ENCODE measurements at places on chromosomes 1 and 21.

GRCh38 chr1:197776351-197777105 is 1.2 kb upstream of the DENND1B start:
- peaks cover 22% of the 10 kb centered on the region for H3K36me3 ChIP-seq
- H3K27me3 ChIP-seq: no peaks in the 10 kb centered on the region
- peak overlapping the region; percentile 98 for H3K27ac ChIP-seq
- H3K4me3 ChIP-seq: peak overlapping the region; percentile 89
- DNase-seq: peak; percentile 5

GRCh38 chr1:31715087-31715872 is 11.5 kb upstream of the COL16A1 start:
- H3K4me1 ChIP-seq: peaks cover 14% of the 10 kb centered on the region
- H3K27me3 ChIP-seq: peaks cover 79% of the 10 kb centered on the region
- no peaks in the 10 kb centered on the region for H3K36me3 ChIP-seq
- no peak for DNase-seq
- no peak overlapping the region for H3K27ac ChIP-seq

DNA sequence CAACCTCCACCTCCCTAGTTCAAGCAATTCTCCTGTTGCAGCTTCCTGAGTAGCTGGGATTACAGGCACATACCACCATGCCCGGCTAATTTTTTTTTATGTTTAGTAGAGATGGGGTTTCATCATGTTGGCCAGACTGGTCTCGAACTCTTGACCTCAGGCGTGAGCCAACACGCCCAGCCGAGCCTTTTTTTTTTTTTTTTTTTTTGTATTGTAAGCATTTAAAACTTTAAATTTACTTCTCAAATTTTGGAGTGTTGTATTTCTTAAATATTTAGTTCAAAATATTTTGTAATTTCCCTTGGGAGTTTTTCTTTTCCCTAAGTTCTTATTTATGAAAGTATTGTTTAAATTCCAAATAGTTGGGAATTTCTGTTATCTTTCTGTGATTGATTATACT is 9.2 kb upstream of the SCAF4 start:
- no peak overlapping the region for H3K4me3 ChIP-seq
- no peaks in the 10 kb centered on the region for H3K27me3 ChIP-seq
- no peak for DNase-seq
- no peak overlapping the region for H3K27ac ChIP-seq

DNA sequence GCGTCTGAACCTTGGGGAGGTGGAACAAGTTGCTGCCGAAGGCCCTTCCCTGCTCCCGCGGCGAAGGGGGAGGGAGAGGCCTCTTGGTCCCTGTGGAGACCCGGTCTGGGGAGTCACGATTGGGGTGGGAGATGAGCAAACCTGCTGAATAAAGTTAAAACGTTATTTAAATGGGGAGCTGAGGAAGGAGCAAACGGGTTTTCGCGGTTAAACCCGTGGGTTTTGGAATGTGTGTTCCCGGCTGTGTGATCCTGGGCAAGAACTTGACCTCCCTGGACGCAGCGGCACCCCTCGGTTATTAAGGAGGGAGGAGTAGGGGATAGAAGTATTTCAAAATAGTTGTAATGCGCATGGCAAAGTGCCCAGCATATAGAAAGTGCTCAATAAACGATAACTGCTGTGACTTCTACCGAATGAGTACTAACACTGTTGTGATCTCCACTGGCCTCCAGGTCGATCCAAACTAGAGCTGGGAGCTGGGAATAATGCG is 3.4 kb downstream of the FAM110D start:
- peaks cover 4% of the 10 kb centered on the region for H3K36me3 ChIP-seq
- no peak overlapping the region for H3K27ac ChIP-seq

DNA sequence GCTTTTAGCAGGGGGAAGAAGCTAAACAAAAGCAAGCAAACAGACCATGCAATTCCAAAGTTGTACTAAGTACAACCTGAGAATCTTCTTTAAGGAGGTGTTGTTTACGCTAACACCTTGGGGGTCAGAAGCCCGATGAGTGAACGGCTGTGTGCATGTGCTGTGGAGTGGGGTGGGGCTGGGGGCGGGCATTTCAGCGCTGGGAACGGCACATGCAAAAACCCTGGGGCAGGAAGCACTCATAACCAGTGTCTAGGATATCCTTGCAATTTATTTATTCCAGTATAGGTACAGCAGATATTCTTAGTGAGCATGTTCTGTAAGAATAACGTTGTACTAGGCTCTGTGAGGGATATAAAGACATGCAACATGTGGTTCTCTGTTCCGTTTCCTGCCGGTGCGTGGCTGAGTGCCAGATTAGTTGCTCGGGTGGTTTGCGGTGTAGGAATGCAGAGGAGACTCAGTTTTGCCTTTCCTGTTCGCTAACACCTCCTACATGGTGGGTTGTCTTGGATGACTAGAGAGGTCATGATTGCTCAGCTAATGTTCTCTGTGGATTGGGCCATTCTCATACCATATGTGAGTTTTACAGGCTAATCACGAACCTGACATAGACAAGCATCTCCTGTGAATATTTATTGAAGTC is 3.7 kb downstream of the FASLG start:
- peak; percentile 86 for DNase-seq
- no peaks in the 10 kb centered on the region for H3K27me3 ChIP-seq
- H3K36me3 ChIP-seq: peaks cover 59% of the 10 kb centered on the region

- peak overlapping the region; percentile 92 for H3K27ac ChIP-seq
- no peaks in the 10 kb centered on the region for H3K27me3 ChIP-seq
- peaks cover 3% of the 10 kb centered on the region for H3K36me3 ChIP-seq
- no peak for DNase-seq
- H3K4me3 ChIP-seq: peak overlapping the region; percentile 17
These were observed 67.0 kb downstream of the NID1 start for GRCh38 chr1:235997931-235998330.

DNA sequence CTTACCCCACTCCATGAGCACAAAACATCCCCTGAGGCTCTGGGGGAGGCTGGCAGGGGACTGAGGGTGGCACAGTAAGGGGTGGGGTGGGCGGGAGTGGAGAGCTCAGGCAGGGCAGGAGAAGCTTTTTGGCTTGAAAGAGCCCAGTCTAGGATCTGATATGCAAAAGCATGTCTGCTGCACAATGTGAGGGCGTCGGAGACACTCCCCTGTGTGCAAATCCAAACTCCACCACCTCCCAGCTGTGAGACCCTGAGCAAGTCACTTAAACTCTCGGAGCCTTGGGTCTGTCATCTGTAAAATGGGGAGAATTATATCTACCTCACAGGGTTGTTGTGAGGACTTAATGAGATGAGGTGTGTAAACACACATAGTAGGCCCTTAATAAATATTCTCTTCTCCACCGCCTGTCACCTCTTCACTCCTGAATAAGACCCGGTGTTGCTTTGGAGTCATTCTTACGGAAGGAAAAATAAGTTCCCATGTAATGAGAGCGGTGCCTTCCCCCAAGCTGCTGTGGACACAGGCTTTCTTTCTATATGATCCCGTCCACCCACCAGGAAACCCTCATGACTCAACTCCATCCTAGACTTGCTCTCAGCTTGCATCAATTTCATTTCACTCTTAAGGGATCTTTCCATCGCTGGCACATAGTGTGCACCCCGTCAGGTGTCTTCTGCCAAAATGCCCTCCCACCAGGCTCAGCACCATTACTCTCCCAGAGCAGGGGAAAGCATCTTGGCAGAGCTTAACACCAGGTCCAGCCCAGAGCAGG is 12.5 kb downstream of the KCNN3 start:
- no peak overlapping the region for H3K4me3 ChIP-seq
- H3K4me1 ChIP-seq: no peaks in the 10 kb centered on the region
- no peaks in the 10 kb centered on the region for H3K36me3 ChIP-seq
- no peak for DNase-seq
- H3K27me3 ChIP-seq: peaks cover 58% of the 10 kb centered on the region

GRCh38 chr21:25360593-25360992 is 246.7 kb downstream of the MRPL39 start:
- H3K4me3 ChIP-seq: no peak overlapping the region
- DNase-seq: no peak
- no peaks in the 10 kb centered on the region for H3K27me3 ChIP-seq
- no peaks in the 10 kb centered on the region for H3K36me3 ChIP-seq
- H3K27ac ChIP-seq: no peak overlapping the region

Measured in effector memory CD8-positive, alpha-beta T cell (primary cell).